ENCODE measurements at places on chromosomes 4 and X.

- no peak for DNase-seq
Measured at GRCh38 chr4:62194342-62194741, 994.2 kb downstream of the ADGRL3 start.

DNA sequence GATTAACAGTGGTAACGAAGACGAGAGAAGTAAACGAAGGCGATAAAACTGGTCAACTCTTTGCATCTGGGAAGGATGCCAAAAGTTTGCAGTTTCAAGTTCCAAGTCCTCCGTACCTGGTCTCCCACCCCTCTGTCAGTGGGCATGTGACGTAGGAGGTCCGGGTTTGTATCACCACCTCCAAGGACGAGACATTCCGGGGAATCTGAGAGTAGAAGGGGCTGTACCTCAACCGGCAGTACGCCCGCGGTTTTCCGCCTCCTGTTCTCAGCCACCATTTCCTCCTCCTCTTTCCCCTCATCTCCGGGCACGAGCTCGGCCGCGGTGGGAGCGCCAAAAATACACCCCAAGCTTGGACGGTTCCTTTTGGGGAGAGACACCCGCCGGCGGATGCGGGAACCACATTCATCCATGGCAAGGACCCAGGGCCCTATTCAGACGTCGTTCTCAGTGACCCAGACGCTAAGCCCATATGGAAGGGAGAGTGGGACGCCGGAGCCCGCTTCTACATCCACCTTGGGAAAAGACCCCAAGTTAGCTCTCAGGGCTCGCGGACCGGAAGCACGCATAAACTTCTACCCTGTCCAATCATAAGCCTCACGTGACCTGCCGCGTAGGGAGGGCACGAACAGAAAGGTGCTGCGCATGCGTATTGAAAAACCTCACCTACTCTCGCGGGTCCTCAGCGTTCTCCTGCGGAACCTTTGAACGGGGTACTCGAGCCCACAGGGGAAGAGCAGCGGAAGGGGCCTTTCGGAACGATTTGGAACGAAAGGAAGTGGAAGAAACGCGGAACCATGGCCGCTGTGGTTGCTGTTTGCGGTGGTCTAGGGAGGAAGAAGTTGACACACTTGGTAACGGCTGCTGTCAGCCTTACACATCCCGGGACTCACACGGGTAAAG lies at the start of the genes HELQ and MRPS18C:
Gene HELQ, minus strand, starts transcription at position 543 of the 903 bp plus-strand sequence. Its CDS starts 130 bp downstream, at position 413.
Gene MRPS18C, plus strand, starts transcription at position 778 of the 903 bp plus-strand sequence. Its CDS starts 20 bp downstream, at position 798.
- peak; percentile 97 for DNase-seq

DNA sequence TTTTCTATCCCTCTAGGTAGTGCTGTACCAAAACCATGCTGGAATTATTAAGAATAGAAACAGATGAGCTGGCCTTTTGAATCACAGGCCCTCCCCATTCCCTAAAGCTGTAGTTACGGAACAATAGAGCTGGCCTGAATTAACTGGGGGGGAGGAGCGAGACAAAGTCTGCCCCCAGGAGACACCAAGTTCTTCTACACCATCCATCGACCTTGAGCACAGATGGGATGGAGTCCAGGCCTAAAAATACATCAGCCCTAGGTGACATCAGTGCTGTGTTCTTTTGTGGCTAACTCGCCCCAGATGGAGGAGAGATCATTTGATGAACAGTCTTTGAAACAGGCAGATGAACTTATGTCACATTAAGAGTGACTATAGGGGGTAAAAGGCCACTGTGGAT lies 49.6 kb downstream of the LHFPL1 start:
- no peak for DNase-seq

DNA sequence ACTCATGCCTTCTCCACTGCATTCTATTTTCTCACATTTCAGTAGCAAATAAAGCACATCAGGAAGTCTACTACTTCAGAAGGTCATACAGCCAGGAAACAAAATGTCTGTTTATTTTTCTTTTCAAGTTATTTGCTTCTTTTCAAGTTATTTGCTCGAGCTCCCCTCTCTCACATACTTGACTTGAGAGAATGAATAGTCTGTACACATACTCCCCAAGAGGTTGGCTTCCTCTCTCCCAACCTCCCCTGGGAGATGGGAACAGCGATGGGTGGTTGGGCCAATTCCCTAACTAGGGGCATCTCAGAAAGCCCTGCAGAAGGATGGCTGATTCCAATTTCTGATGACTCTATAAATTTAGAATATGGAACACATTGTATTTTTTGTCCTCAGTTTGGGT lies 64.7 kb upstream of the PTPN13 start:
- no peak for DNase-seq

GRCh38 chr4:38424151-38424871 lies 239.7 kb upstream of the KLF3 start:
- no peak for DNase-seq

GRCh38 chr4:22299678-22300077 lies 216.2 kb downstream of the ADGRA3 start:
- no peak for DNase-seq

- DNase-seq = no peak
Measured at GRCh38 chrX:2658585-2659292, 32.4 kb upstream of the CD99 start.

GRCh38 chrX:71936632-71937031 lies 26.0 kb downstream of the NHSL2 start:
- no peak for DNase-seq

GRCh38 chrX:2401201-2401589 lies 99.6 kb downstream of the DHRSX start:
- DNase-seq = no peak
